WTC11 (cell line): ENCODE measurements at places on chromosomes 11 and 22. TPM values are rescaled to one million over a fixed set of nuclear protein-coding genes. Genes with fewer than 3 reads are reported as not detected.

DNA sequence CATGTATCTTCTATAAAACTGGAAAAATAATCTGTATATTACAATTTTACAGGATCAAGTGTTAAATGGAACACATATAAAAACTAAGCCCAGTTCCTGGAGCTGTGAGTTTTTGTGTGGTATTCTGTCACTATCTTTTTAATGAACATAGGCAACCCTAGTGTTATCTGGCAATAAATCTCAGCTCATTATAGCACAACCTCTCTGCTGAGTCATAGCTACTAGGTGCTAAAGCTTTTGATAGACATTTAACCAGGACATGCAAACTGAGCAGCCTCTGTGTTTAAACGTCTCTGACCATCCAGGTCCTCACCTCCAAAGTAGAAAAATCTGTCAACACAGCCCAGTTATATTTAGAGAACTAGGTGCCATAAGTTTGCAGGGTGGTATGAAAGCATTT lies 91.0 kb upstream of the CARD18 start:
- no peaks in the 10 kb centered on the region for H3K4me1 ChIP-seq
- H3K4me3 ChIP-seq = no peak overlapping the region

GRCh38 chr11:65308281-65308891 lies 6.3 kb upstream of the CDC42EP2 start:
- no peak overlapping the region for H3K4me3 ChIP-seq
- H3K27me3 ChIP-seq = peaks cover 45% of the 10 kb centered on the region
- no peak overlapping the region for H3K27ac ChIP-seq
- no peak for DNase-seq

FIBIN gene
- 0.34 to 0.48 TPM (median 0.37 TPM) in 3 replicates for total RNA-seq

GRCh38 chr11:85863855-85864254 lies 8.7 kb downstream of the CCDC83 start:
- no peaks in the 10 kb centered on the region for H3K4me1 ChIP-seq
- H3K36me3 ChIP-seq = no peaks in the 10 kb centered on the region
- H3K27ac ChIP-seq = no peak overlapping the region
- no peak overlapping the region for H3K4me3 ChIP-seq

MIOX gene
- total RNA-seq = 0.33 to 0.57 TPM (median 0.41 TPM) in 3 replicates

PLAAT5 gene
- 14.7 to 23.0 TPM (median 16.0 TPM) in 3 replicates for total RNA-seq

MN1 gene
- 16.3 to 21.3 TPM (median 16.7 TPM) in 3 replicates for total RNA-seq

- H3K36me3 ChIP-seq = no peaks in the 10 kb centered on the region
- H3K27ac ChIP-seq = no peak overlapping the region
- H3K4me1 ChIP-seq = no peaks in the 10 kb centered on the region
- no peaks in the 10 kb centered on the region for H3K27me3 ChIP-seq
These were observed 87.6 kb downstream of the UVRAG start for GRCh38 chr11:75902631-75903030.

DNA sequence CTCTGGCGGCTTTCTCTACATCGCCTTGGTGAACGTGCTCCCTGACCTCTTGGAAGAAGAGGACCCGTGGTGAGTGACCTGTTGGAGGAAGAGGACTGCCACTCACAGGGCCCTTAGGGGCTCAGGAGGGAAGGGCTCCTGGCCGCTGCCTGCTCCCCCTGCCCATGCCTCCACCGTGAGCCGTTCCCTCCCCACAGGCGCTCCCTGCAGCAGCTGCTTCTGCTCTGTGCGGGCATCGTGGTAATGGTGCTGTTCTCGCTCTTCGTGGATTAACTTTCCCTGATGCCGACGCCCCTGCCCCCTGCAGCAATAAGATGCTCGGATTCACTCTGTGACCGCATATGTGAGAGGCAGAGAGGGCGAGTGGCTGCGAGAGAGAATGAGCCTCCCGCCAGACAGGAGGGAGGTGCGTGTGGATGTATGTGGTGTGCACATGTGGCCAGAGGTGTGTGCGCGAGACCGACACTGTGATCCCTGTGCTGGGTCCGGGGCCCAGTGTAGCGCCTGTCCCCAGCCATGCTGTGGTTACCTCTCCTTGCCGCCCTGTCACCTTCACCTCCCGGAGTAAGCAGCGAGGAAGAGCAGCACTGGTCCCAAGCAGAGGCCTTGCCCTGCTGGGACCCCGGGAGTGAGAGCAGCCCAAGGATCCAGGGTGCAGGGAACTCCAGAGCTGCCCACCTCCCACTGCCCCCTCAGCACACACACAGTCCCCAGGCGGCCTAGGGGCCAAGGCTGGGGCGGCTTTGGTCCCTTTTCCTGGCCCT lies 6.9 kb downstream of the SLC39A13 start:
- H3K4me1 ChIP-seq = no peaks in the 10 kb centered on the region
- no peak overlapping the region; the same call in 1 of the 2 replicates for H3K27ac ChIP-seq
- peaks cover 31% of the 10 kb centered on the region for H3K36me3 ChIP-seq
- DNase-seq = no peak
- H3K4me3 ChIP-seq = no peak overlapping the region

OR51Q1 gene
- total RNA-seq = not detected in 3 replicates

DNA sequence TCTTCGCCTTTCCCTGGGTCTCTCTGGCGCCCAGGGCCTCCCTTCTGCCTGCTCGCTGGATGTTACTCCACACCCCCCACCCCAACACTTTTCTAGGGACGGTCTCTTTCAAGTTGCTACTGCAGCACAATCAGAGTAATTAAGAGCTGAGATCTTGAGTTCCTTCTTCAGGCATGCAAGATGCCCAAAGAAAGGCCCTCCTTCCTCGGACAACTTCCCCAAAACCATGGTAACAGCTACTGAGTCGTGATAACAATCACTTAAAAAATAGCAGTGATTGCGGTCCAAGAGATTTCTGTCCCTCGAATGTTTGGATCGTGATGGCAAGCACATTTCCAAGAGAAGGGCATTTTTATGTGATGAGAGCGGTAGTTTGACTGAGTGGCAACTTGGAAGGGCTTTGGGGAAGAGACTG lies 638 bp upstream of the TENM4 start:
- H3K4me3 ChIP-seq = peak overlapping the region; percentile 81
- peaks cover 31% of the 10 kb centered on the region for H3K4me1 ChIP-seq
- H3K27ac ChIP-seq = no peak overlapping the region
- DNase-seq = no peak
- peaks cover 60% of the 10 kb centered on the region for H3K27me3 ChIP-seq

GRCh38 chr22:43152357-43153071 lies 1.2 kb downstream of the TSPO start:
- DNase-seq = no peak
- peaks cover 8% of the 10 kb centered on the region for H3K4me1 ChIP-seq
- H3K4me3 ChIP-seq = peak overlapping the region; percentile 49
- H3K27me3 ChIP-seq = peaks cover 14% of the 10 kb centered on the region

- peaks cover 45% of the 10 kb centered on the region for H3K4me1 ChIP-seq
- peak overlapping the region; percentile 25; the same call in 1 of the 2 replicates for H3K27ac ChIP-seq
- H3K27me3 ChIP-seq = no peaks in the 10 kb centered on the region
- no peak for DNase-seq
- H3K36me3 ChIP-seq = peaks cover 13% of the 10 kb centered on the region
These were observed 47.0 kb downstream of the LDLRAD3 start for GRCh38 chr11:35990816-35991215.

DNA sequence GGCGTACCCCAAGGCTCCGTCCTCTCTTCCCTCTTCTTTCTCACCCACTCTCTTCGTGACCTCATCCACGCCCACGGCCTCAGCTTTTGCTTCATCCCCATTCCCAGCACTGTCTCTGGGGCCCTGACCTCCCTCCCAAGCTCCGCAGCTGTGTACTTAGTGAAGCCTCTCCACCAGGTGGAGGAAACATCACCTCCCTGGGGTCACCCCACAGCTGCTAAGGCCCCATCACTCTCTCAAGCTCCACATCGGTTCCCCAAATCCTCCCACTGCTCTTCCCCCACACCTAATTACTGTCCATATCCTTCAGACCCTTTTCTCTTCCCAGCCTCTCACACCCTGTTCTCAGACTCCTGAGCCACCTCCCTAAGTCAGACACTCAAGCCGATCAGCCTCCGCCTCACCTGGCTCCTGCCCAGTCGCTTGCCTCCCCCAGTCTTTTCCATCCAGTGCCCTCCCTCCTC lies 7.9 kb upstream of the SYT7 start:
- peaks cover 49% of the 10 kb centered on the region for H3K27me3 ChIP-seq
- H3K4me3 ChIP-seq = peak overlapping the region; percentile 74
- peaks cover 37% of the 10 kb centered on the region for H3K4me1 ChIP-seq
- H3K27ac ChIP-seq = no peak overlapping the region

GRCh38 chr11:18081551-18081950 lies 24.3 kb downstream of the SAAL1 start:
- H3K36me3 ChIP-seq = peaks cover 44% of the 10 kb centered on the region
- DNase-seq = no peak
- H3K4me3 ChIP-seq = no peak overlapping the region
- peaks cover 4% of the 10 kb centered on the region; the same call in 1 of the 2 replicates for H3K4me1 ChIP-seq
- H3K27ac ChIP-seq = no peak overlapping the region
- no peaks in the 10 kb centered on the region for H3K27me3 ChIP-seq

SEC14L2 gene
- total RNA-seq = 2.4 to 3.9 TPM (median 3.9 TPM) in 3 replicates

SOX6 gene
- 0.13 to 0.62 TPM (median 0.32 TPM) in 3 replicates for total RNA-seq

OR2AT4 gene
- total RNA-seq = 0.02 TPM in 1 of 3 replicates, not detected in the others

C11orf97 gene
- total RNA-seq = not detected in 3 replicates

ART5 gene
- total RNA-seq = 4.5 to 8.7 TPM (median 8.1 TPM) in 3 replicates

- peak; percentile 10 for DNase-seq
- no peak overlapping the region for H3K4me3 ChIP-seq
- no peak overlapping the region for H3K27ac ChIP-seq
- H3K36me3 ChIP-seq = no peaks in the 10 kb centered on the region
- peaks cover 7% of the 10 kb centered on the region for H3K27me3 ChIP-seq
These were observed 17.9 kb downstream of the C1QTNF6 start for GRCh38 chr22:37169947-37170688.

KDELR3 gene
- total RNA-seq = 5.7 to 10.3 TPM (median 7.7 TPM) in 3 replicates

- peaks cover 37% of the 10 kb centered on the region for H3K4me1 ChIP-seq
- H3K27me3 ChIP-seq = no peaks in the 10 kb centered on the region
These were observed 2.6 kb upstream of the APOL6 start for GRCh38 chr22:35645646-35646045.

RGL4 gene
- 0.05 TPM in 1 of 3 replicates, not detected in the others for total RNA-seq

- no peak for DNase-seq
- no peaks in the 10 kb centered on the region for H3K27me3 ChIP-seq
- peaks cover 5% of the 10 kb centered on the region for H3K4me1 ChIP-seq
- no peak overlapping the region for H3K27ac ChIP-seq
These were observed 10.4 kb downstream of the USP35 start for GRCh38 chr11:78199015-78199652.
